ENCODE measurements at places on chromosomes 16 and 17.

GRCh38 chr16:626787-627453 lies 3.9 kb upstream of the WFIKKN1 start:
- DNase-seq: peak; percentile 91

DNA sequence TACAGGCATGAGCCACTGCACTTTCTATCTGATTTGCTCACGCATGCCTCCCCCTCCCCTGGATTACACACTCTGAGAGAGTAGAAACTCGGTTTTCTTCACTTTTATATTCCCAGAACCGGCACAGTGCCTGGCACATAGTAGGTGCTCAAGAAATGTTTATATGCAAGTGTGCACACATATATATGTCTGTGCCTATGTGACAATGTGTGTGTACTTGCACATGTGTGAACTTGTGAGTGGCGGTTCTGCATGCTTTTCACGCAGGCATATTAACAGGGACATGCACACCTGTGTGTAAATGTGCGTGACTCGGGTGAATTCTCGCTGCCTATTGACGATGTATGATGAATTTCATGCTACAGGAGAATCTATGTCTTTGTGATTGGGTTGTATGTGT lies 22.1 kb upstream of the IL21R start:
- no peak for DNase-seq

DNA sequence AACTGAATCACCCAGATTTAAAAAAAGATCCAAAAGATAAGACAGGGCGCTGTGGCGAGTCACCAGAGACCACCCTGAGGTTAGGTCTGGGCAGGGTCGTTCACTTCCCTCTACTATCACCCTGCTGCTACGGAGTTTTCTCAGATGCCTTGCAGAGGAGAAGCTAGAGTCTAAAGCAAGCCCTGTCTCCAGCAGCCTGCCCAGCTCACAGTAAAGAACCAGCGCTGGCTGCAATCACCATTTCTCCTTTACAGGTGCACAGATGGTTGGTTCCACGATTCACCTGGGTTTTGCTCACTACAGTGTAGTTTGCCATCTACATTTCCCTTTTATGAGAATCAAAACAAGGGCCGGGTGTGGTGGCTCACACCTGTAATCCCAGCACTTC lies 71.3 kb downstream of the SRCIN1 start:
- DNase-seq: no peak

DNA sequence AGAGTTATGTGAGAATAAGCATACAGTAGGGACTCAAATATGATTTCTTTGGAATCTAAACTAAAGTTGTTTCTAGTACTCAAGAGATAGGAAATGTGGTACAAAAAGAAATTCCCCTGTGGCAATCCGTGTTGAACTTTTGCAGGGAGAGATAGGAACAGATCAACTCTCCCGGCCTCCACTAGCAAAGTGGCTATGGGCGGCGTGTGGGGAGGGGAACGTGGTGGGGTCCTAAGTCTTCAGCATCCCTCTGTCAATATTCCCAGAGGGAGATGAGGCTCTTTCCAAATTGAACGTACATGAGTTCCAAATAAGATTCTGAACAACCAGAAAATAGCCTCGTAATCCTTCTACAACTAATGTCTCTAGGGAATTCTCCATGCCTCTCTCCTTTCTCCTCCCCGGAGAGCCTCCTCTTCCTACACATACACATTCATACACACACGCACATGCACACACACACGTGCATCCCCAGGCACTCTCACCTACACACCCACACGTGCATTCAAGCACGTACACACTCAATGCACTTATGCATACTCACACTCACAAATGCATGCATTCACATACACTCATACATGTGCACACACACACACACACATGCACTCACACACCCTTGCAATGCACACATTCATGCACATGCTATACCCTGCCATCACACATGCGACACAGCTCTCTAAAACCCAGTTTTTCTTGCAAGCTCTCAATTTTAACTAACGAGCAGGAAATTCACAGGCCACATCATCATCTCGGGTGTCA lies 244.8 kb downstream of the MAF start:
- no peak for DNase-seq

Measured in kidney glomerular epithelial cell (primary cell).